ENCODE measurements at places on chromosomes 1 and 21.

- no peak for DNase-seq
These were observed 238.2 kb upstream of the SGIP1 start for GRCh38 chr1:66295803-66296202.

- DNase-seq, result no peak
These were observed 97.2 kb upstream of the ZNF678 start for GRCh38 chr1:227466039-227466645.

DNA sequence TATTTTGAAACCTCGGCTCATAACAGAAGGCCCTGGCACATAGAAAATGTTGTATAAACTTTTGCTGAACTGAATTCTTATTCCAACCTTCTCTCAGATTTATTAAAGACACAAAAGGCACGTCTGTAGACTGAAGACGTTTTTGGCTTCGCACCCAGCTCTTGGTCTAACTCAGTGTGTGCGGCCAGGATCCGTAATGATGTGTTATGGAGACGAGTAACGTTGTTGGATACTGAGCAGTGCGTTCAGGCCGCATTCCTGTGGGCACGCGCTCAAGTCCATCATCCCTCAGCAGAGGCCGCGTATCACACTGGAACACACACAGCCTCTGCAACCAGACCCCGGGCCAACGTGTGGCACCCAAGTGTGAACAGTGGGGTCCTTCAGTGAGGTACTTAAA, 154.8 kb upstream of the RAB4A start:
- DNase-seq, result no peak

DNA sequence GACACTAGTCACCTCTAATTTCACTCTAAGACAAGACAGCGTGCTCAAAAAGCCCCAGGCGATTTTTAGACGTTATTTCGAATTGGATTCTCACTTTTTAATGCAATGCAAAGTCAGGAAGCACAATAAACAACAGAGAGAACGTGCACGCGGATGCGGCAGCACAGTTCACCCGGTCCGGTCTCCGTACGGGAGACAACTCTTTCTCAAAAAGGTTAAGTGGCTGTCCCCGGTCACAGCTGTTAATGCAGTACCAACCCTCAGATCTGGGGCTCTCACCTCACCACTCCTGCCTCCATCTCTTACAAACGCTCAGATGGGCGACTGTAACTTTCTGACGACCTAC, 1.2 kb downstream of the HP1BP3 start:
- no peak for DNase-seq

DNA sequence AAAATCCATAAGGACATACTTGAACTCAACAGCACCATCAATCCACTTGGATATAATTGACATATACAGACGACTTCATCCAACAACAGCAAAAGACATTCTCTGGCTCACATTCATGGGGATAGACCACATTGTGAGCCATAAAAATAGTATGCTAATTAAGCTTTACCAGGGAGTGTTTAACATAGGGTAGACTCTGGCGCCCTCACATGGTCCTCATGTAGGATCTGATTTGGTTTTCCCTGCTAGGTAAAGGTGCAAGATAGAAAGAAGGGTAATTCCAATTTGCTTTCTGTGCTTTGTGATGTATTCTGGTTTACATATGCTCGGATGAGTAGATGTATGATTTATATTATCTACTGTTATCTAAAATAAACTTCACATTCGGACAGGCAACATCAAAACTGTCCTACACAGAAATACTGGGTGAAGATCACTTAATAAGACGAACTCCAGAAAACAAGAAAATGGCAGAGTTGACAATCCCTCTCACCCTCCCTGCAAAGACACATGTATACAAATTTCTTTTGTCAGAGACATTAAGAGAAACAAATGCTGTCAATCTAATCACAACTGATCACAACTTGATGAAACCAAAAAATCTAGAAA, 27.7 kb downstream of the CR1L start:
- no peak for DNase-seq
